GM13976 (cell line): ENCODE measurements at places on chromosomes 11 and 22.
A peak's percentile ranks its signal among the peaks of the same experiment; 100 is the strongest.

GRCh38 chr22:43889201-43889859, 2.5 kb downstream of the PNPLA5 start:
- no peak for DNase-seq

DNA sequence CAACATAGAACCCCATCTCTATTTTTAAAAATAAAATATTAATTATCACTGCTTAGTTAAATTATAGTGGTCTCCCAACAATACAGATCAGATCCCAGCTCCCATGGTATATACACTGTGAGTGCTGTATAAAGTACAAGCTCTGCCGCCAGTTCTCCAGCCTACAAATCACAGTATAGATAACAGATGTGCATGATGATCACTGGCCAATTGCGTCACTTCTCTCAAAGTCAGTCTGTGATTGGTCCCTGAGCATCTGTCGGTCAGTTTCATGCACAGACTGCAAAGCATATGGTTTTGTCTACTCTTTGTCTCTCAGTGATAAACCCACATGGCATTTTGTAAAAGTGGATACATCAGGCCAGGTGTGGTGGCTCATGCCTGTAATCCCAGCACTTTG, 15.7 kb downstream of the PPARA start:
- DNase-seq: no peak

DNA sequence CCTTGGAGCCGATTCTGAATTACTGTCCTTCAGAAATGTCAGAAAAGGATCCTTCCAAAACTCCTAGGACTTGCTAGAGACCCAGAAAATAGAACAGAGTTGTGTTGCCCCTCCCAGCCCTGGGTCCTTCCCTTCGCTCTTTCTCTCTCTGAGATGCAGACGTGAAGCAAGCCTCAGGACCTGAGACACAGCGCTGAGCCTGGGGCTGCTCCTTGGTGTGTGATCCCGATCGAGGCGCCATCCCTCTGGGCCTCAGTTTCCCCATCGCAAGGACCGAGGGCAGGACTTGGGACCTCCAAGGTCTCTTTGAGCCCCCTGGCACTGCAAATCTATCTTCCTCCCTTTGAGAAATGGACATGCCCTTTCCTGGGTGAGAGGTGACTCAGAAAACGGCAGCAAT, 533.5 kb downstream of the TBC1D22A start:
- DNase-seq: no peak

DNA sequence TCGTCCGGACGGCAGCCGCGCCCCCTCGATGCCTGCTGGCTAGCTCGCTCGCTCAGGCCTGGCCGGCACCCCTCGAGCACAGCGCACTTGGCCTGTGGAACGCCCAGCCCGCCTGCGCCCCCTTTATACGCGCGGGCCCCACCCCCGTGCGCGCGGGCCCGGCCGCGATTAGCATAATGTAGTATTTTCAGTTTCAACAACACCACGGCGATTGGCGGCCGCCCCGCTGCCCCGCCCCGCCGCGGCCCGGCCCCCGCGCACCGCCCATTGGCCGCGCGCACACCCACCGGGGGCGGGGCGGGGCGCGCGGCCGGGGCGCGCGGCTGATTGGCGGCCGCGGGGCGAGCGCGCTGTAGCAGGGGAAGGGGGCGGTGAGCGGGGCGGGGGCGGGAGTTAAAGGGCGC, at the start of gene CDKN1C:
CDKN1C (minus strand) TSS at position 98 of the 404 bp plus-strand sequence. CDS start 319 bp downstream, outside the sequence.
- DNase-seq: peak; percentile 95

- no peak for DNase-seq
These were observed 538.3 kb upstream of the FAT3 start for GRCh38 chr11:91686281-91686680.

GRCh38 chr11:1299621-1300020, 9.8 kb downstream of the TOLLIP start:
- DNase-seq: no peak

DNA sequence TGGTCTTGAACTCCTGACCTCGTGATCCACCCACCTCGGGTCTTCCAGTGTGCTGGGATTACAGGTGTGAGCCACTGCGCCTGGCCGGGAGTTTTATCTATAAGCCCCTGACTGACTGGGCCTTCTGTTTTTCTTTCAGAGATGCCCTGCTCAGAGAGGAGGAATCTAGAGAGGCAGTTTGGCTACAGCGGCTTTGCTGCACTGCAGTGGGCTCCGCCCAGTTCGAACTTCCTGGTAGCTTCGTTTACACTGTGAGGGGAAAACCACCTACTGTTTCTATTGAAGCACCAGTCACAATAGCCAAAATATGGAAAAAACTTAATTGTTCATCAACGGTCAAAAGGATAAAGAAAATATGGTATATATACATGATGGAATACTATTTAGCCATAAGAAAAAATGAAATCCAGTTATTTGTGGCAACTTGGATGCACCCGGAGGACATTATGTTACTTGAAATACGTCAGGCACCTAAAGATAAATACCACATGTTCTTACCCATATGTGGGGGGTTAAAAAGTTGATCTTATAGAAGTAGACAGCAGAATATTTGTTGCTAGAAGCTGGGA, 31.9 kb upstream of the FAM181B start:
- no peak for DNase-seq

- DNase-seq: no peak
These were observed 1.0 kb downstream of the PCNX3 start for GRCh38 chr11:65616575-65617001.

DNA sequence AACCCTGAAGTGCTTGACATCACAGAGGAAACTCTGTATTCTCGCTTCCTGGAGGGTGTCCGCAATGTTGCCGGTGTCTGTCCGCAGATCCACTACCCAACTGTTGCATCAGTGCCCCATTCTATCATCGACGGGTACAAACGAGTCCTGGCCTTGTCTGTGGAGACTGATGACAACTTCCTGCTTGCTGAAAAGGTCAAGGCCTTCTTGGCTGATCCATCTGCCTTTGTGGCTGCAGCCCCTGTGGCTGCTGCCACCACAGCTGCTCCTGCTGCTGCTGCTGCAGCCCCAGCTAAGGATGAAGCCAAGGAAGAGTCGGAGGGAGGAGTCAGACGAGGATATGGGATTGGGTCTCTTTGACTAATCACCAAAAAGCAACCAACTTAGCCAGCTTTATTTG, 42.9 kb upstream of the DAGLA start:
- no peak for DNase-seq

GRCh38 chr22:50550395-50550794, 4.7 kb downstream of the KLHDC7B start:
- no peak for DNase-seq

- no peak for DNase-seq
These were observed 27.0 kb downstream of the DSCAML1 start for GRCh38 chr11:117770061-117770460.
